ENCODE measurements at places on chromosomes 16 and 17.

GRCh38 chr17:43327421-43327820 is 71.4 kb upstream of the ARL4D start:
- DNase-seq, result peak; percentile 45

GRCh38 chr17:75501378-75502071 is 13.8 kb downstream of the CASKIN2 start:
- DNase-seq, result no peak

DNA sequence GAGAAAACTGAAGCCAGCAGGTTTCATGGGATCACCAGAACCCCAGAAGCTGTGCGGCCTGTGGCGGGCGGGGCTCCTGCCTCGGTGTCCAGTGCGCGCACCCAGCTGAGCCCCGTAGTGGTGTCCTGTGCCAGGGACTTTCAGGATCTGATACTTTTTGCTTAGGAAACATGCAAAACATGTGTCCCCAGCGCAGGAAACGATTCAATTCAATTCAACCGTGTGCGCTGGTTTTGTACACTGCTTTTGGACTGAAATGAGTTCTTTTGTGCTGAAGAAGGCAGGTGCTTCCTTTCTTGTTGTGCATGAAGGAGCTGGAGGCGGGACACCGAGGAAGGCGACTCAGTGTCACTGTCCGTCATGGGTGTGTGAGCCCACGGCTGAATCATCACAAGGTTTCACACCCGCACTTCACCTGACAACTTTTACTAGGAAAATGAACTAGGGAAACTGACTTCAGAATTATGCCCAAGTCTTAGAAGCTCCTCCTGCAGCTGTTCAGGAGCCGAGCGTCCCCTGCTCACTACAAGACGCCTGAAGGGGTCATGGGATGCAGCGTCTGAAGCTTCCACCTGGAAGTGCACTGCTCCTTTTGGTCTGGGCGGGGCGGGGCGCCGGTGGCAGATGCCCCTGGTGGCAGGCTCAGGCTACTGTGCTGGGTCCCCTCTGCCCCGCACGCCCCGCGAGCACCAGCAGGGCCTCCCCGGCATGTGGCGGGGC is 31.4 kb upstream of the ZNF750 start:
- DNase-seq, result no peak

DNA sequence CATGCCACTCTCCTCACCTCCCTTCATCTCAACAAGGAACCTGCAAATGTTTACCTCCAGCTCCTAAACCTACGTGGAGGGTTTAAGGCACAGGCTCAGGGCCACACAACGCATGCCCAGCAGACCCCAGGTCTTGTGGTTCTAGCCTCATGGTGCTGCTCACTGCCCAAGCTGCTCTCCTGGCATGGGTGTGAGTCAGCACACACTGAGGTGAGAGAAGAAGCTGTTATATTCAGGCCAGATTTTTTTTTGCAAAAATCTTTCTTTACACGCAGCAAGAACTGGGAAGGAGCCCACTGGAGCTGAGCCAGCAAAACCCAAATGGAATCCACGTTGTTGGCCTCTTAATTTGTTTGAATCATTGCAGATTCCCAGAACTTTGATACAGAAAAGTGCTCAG is 5.5 kb upstream of the C16orf96 start:
- DNase-seq, result no peak

- DNase-seq, result no peak
Observed at GRCh38 chr16:203246-203645, 23.0 kb downstream of the HBQ1 start.

GRCh38 chr17:79790805-79791734 is 5.8 kb downstream of the CBX8 start:
- no peak for DNase-seq

- no peak for DNase-seq
Observed at GRCh38 chr17:41680426-41681040, 8.2 kb upstream of the EIF1 start.

DNA sequence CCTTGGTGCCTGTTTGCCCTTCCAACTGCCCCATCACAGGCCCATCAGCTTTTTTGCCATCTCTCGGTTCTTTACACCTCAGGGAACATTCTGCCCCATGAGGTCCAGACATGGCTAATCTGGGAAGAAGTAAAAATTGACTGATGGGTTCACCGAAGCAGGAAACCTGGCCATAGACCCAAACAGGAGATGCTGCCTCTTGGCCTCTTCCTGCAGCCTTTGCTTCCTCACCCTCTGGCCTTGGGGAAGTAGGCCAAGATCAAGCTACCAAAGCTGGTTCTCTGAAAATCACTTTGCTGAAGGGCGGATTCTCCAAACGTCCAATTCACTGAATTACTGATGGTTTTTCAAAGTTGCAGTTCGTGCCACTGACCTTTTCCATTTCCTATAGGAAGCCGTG is 56.1 kb downstream of the ARSG start:
- DNase-seq, result no peak

DNA sequence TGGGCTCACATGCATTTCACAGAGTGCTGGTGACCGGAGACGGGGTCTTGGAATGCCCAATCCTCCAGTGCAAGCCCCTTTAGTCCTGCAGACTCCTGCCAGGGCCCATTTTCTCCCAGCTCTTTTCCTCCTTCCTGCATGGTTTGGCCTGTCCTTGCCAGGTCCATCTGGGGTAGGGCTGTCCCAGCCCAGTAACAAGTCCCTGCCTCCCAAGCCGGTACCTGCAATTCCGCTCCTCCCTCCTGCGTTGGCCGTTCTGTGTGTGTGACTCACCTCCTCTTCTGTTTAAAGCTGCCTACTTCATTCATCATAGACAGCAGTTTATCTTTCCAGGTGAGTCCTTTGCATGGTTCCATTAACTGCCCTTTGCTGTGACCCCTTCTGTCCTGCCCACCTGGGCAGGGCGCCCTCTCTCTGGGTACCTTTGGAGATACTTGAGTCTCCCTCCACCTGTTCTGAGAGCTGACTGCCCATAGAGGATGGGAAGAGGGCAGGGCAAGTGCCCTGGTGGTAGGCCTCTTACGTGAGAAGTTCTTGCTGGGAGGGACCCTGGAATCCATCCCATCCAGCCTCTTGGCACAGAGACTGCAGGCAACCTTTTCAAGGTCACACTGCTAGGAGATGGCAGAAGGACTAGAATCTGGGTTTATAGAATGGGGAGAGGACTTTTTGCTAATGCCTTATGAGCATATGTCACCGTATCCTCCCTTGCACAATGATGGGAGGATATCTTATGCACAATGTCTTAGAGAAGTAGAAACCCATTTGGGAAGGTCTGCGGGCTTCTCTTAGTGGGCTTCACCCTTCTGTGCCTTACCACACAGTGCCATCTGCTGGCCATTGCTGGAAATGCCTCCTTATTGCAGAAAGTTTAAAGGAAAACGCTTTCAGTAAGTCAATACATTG is 29.7 kb upstream of the LGALS9 start:
- DNase-seq, result peak; percentile 68

DNA sequence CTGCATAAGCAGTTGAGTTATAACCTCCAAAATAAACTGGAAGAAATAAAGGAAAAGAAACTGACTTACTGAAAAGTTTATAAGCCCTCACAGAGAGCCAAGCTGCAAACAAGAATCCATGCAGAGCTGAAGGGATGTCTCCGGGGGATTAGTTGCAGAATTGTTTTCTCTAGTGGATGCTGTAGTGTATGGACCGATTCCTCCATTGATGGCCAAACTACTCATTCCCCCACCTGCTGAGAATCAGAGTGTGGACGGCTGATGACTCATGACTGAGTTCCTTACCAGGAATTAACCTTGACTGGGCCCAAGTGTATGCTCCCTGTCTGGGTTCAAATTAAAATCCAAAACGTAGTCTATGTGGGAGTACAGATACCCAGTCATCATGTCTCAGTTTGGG is 93.9 kb upstream of the CDH8 start:
- DNase-seq, result no peak

GRCh38 chr17:6244796-6245195 is 174.6 kb downstream of the WSCD1 start:
- no peak for DNase-seq

DNA sequence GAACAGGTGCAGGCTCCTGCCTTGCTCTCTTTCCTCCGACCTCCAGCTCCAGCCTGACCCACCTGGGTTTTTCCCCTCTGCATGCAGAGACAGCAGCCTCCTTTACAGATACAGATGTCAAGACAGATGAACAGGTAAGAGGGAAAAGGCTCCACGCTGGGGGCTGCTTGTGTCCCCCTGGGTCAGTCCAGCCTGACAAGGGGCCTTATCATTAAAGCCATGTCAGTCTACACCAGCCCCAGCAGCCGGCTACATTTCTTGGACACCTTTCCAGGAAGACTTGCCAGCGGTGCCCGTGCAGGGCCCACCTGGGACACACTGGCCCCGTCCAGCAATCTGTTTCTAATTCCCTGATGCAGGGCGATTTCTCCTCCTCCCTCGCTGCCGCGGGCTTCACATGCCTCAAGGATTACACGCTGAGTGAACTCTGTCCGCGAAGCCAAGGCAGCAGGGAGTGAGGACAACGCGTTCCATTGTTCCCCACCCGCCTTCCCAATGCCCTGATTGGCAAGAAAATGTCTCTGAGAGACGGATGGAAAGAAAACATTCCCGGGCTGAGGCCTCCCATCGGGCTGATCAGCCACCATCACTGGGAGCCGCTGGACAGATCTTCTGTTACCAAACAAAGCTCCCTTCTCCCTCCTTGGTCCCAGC is 184.7 kb downstream of the C16orf95 start:
- peak; percentile 13 for DNase-seq

DNA sequence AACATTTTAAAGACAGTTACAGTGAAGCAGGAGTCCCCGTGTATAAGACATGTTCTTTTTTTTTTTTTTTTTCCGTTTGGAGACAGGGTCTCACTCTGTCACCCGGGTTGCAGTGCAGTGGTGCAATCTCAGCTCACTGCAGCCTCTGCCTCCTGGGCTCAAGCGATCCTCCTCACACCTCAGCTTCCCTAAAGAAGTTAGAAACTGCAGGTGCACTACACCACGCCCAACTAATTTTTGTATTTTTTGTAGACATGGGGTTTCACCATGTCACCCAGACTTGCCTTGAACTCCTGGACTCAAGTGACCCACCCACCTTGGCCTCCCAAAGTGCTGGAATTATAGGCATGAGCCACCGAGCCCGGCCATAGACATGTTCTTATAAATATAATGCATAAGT is 3.0 kb downstream of the EVI2B start:
- no peak for DNase-seq

GRCh38 chr16:23807028-23807427 is 28.8 kb upstream of the PRKCB start:
- no peak for DNase-seq

GRCh38 chr17:9079461-9080103 is 58.3 kb downstream of the NTN1 start:
- no peak for DNase-seq

DNA sequence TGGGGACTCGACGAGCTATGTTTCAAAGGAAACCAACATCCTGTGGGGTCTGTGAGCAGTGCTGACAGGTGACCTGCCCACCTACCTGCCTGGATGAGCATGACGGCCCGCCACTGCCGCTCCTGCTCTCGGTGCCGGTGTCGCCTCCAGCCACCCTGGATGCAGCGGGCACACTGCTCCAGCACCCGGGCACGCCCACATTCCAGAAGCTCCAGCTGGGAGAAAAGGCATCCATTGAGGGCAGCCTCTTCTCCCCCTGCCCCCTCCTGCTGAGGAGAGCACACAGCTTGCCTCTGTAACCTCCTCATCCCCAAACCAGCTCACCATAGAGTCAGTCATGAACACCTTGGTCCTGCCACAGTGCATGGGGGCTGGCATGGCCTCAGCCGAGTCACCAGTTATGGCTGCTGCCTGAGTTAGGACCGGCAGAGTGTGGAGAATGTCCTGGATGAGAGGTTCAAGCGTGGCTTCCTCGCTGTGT is 14.3 kb downstream of the ZNHIT3 start:
- no peak for DNase-seq

DNA sequence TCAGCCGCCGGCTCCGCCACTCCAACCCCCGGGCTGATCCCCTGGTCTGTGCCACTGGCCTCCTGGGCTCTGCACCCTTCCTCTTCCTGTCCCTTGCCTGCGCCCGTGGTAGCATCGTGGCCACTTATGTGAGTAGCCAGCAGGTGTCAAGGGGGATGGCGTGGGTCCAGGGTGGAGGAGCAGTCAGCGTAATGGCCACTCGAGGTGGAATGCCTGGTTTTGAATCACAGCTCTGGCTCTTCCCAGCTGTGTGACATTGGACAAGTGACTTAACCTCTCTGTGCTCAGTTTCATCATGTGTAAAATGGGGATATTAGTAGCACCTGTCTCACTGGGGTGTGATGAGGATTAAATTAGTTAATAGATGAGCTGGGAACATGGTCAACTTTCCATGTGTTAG is 2.4 kb upstream of the LAT start:
- DNase-seq, result no peak

GRCh38 chr16:35714665-35715064 is 2255.3 kb downstream of the TP53TG3F start:
- no peak for DNase-seq

DNA sequence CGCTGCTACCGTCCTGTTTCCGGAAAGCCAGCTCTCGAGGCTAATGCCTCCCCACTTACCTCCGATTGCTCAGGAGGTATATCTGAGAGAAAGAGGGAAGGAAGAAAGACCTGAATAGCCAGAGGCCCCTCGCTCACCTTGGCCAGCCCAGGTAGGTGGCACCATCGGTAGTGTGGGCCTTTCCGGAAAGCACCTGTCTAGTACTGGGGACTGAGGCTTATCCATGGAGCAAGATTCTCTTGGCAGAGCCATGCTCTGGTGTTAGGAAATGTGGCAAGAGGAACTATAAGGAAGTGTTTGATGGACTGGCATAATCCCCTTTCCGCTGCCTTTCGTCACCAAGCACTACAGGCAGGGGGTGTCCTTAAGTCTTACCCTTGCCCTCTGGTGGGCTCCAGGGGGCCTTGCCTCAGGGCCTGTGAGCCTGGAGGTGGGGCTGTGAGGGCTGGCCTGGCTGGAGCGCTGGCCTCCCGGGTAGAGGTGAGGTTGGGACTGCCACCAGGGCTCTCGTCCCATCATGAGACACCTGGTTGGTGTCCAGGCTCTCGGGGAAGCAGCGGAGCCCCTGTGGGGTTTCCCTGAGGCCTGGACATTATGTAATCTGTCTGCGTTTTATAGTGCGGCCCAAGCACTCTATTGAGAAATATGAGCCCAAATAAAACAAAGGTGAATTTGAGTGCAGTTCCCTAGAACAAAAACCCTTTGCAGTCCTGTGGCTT is 2.9 kb downstream of the CMIP start:
- DNase-seq, result no peak

DNA sequence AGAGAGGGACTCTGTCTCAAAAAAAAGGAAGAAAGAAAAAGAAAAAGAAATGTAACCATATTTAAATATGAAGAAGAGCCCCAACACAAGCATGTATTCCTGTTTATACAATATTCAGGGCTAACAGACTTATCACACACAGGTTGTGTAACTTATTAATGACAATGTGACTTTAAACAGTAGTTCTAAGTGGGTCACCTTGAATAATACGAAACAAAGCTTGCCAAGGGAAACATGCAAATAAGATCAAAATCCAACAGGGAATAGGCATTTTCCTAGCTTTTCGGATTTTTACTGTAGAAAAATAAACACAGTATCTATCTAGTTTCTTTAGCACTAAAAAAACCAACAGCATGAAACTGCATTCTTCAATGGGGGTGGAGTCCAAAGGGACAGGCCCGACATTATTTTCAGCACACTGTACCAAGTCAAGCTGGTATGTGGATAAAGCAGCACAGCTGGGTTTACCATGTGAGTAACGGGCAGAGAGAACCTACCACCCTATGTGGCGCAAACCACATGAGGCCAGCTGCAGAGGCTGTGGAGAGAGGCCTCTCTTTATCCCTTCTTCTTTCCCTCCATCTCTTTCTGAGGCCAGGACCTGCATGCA is 45.3 kb downstream of the TOM1L2 start:
- peak; percentile 91 for DNase-seq
